Stimulated activated CD8-positive, alpha-beta memory T cell treated with anti-CD3 and anti-CD28 coated beads, Interleukin-12 subunit alpha, Interleukin-12 subunit beta, amount 100 ng/mL, for 4 hours (primary cell): ENCODE measurements at places on chromosomes 2 and 18.

DNA sequence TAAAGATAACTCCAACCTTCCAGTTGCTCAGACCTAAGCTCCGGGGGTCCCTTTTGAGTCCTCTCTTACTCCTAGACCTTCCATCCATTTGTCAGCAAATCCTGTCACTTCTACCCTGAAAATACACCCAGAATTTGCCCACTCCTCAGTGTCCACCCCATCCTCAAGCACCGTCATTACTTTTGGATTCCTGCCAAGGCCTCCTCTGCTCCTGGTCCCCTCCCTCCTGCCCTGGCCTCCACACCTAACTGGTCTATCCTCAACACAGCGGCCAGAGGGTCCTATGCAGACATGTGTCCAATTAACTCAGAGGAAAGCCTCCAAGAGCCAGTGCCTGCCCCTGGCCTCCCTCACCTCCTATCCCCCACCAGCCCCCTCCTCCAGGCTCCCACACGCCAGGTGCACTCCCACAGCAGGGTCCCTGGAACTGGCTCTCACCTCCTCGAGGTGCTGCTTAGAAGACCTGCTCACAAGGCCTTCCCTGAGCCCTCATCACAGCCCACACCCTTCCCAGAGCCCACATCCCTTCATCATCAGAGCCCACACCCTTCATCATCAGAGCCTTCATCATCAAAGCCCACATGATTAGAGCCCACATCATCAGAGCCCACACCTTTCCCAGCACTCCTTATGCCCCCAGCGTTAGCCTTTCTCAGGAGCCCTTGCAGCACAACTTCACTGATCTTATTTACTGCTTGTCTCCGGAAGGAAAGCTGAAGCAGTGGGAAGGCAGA is 20.4 kb downstream of the FAM178B start:
- no peak for DNase-seq

GRCh38 chr2:86229221-86229620 is 30.0 kb downstream of the MRPL35 start:
- DNase-seq = no peak

DNA sequence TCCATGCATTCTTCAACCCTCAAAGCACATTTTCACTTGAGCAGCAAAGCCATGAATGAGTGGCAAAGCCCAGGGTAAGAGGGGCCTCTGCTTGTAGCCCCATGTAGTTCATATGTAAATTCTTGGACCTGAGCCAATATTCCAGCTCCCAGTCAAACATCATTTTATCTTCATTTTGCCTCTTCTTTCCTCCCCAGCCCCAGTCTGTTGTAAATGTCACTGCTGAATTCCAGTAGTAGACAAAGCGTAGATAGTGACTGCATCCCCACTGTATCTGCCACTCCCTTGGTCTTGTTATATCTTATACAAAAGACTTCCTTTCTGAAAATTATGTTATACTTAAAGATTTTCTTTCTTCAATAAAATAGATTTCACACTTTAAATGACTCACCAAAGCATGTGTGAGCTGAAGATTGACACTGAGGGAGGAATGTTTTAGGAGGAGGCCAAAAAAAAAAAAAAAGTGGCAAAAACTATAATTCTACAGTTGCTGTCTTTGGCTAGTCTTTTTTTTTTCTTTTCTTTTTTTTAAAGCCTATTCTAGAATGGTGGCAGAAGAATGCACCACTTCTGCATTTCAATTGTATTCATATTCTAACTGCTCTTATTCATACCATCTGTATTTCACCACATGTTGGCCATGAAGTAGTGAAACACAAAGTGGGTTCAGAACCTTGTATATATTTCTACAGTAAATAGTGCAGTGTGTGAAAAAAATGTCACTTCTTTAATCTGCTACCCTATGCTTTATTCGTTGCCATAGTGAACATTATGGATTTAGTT is 306.1 kb downstream of the CPS1 start:
- no peak for DNase-seq

DNA sequence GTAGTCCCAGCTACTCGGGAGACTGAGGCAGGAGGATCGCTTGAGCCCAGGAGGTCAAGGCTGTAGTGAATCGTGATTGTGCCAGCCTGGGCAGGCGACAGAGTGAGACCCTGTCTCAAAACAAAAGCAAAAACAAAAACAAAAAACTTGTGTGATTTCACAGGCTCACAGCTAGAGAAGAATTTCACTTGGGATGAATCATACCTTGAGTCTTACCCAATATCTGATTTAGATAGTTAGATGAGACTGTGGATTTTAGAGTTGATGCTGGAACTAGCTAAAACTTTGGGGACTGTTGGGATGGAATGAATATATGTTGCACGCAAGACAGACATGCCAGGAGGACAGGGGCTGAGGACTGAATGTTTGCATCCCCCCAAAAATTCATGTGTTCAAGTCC is 4.4 kb downstream of the ANKRD29 start:
- DNase-seq = no peak

DNA sequence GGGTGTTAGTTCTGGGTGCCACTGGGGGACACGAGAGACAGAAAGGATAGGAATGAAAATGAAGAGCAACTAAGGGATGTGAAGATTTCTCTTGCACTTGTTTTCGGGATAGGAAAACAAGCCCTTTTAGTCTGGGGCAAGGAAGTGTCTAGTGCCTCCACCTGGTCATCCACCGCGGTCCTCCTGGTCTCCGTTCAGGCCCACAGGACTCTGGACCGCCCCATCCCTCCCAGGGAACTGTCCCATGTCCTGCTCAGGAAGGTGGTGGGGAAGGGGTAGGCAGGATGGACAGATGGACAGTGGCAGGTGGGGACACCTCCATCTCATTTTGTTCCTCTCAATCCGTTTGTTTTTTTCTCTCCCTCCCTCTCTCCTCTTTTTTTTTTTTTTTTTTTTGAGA is 45.9 kb downstream of the AGAP1 start:
- no peak for DNase-seq

DNA sequence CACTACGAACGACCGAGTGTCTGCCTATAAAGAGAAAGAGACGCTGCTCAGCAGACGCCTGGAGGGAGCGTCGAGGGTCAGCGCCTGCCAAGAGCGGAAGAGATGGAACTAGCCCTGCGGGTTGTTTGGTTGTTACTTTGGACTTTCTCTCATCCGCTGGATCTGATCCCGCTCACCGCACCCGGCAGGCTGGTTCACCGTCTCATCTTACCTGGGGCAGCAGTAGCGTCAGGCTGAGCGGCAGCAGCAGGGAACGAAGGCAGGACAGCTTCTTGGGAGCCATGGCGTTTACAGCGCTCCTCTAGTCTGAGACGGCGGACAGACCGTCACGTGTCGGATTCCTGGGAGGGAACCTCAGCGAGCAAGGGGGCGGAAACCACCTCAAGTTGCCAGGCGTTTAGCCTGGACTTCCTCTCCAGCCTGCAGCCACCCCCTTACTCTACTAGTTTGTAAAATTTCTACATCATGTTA is 1.9 kb downstream of the GLB1L start:
- DNase-seq = no peak

DNA sequence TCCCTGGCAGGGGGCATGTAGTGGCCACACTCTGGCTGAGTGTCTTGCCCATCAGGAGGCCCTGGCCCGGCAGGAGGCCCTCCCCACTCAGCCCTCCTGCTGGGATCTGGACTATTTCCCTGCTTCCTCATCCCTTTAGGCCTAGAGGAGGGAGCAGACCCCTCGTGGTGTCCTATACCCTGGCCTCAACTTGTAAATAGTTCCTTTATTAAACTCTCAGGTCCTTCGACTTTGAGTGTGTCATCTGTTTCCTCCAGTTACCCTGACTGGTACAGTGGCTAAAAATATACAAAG is 166.7 kb upstream of the GLI2 start:
- no peak for DNase-seq

DNA sequence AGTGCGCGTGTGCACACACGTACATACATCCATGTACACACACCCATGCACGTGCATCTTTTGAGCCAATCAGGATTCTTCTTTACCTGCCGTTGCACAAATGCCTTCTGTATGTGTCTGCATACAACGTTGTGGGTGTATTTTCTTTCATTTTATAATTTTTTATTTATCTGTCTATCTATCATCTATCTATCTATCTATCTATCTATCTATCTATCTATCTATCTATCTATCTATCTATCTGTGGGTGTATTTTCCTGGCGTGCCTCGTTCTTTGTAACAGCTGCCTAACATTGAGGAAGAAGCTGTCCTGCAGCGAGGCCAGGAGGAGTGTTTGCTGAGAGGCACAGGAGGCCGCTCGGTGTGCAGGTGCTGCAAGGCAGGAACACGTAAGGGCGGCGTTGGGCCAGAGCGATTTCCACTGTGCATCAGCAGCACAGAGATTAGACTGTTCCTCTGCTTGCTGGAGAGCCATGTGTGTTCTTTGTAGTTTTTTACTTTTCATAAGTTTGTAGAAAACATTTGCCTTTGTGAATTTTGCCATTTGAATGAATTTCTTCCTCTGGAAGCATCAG is 84.4 kb downstream of the DGKD start:
- no peak for DNase-seq

DNA sequence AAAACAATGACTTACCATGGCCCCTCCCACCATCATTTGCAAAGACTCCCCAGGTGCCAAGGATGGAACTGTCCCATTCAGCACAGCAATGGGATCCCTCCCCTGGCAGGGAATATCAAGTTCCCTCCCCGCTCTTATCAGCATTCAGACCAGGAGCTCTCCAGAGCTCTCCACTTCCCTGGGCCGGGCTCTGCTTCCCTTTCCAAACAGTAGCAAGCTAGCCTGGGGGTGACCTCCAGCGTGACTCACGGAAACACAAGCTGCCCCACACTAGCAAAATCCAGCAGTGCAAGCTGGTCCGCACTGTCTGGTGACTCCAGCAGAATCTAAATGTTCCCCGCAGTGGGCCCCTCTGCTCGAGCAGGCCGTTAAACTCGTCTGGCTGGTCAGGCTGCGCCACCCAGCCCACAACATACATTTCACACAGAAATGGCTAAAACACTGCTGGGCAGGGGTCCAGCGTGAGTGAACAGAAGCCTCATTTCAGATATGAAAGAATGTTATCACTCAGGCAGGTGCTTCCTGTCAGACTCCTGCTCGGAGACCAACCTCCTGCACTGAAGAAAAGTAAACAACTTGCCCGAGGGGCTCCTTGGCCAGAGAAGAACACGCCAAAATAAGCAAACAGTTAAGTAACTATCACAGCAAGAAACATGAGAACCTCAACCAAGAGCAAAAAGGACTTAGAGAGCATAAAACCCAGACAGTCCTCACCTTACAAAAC is 33.9 kb downstream of the STAT1 start:
- DNase-seq = no peak

DNA sequence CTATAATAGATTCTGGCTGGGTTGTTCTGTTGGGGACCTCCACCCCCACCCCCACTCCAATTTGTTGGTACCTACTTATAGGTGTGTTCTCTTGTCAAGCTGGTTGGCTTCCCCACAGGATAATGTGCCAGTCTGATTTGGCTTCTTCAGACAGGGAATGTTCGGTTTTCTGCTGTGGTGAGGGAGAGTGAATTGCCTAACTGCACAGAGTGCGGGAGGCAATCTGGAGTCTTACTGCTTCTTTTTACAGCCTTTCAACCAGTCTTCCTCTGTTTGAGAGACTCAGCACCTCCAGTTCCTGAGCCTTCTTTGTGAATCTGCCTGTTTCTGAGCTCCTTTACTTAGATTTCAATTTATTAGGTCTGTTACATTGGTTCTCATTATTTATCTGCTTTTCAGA is 27.4 kb upstream of the SNORC start:
- no peak for DNase-seq

- no peak for DNase-seq
These were observed 1712.8 kb upstream of the TMEFF2 start for GRCh38 chr2:193907561-193907960.

DNA sequence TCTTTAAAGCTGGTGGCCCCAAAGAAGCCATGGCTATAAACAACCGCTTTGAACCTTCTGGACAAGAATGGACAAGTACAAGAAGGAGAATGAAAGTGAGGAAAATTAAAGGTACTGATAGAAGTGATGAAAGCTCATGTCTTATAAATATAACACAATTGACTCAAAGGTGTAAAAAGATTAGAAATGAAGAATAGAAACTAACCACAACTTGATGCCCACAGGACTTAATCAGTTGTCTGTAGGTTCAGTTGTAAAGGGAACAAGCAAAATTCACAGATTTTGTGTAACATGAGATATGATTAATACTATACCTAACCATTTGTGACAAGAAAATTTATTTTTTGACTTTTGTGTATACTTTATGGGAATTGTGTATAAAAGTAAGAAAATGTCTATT is 135.7 kb downstream of the NUP35 start:
- no peak for DNase-seq

GRCh38 chr2:120108049-120108448 is 95.2 kb downstream of the EPB41L5 start:
- DNase-seq = no peak

- DNase-seq = no peak
These were observed 38.4 kb downstream of the EIF4E2 start for GRCh38 chr2:232588680-232589585.

DNA sequence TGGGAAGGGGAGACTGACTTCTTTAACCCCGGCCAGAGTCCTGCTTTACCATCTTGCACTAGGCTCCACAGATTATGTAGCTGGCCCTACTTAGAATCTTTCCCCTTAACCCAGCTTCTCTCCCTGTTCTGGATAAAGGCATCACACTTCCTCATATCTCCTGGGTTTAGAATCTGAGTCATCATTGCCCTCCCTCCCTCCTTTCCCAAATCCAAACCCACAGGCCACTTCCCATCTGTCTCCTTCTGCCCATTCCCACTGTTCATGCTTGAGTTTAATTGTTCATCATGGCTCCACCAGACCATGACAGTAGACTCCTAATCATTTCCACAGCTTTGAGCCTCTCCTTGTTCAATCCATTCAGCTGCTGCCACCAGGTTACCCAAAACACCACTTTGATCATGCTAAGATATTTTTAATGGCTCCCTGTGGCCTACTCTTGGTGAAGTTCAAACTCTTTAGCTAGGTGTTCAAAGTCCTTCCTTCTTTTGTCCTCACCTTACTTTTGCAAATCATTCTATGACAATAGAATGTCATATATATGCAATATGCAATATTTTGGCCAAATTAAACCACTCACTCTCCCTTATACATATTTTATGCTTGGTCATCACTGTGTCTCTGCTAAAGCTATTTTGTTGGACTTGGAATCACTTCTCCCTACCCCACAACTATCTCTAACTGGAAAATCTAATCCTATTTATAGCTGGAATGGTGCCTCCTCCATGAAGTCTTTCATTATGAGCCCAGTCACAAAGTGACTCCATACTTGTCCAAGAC is 5.5 kb downstream of the PDE11A start:
- DNase-seq = no peak

- no peak for DNase-seq
These were observed 8.7 kb upstream of the NGEF start for GRCh38 chr2:233021771-233022170.
